Fibroblast of mammary gland (primary cell): ENCODE measurements at places on chromosomes 16 and 17.

DNA sequence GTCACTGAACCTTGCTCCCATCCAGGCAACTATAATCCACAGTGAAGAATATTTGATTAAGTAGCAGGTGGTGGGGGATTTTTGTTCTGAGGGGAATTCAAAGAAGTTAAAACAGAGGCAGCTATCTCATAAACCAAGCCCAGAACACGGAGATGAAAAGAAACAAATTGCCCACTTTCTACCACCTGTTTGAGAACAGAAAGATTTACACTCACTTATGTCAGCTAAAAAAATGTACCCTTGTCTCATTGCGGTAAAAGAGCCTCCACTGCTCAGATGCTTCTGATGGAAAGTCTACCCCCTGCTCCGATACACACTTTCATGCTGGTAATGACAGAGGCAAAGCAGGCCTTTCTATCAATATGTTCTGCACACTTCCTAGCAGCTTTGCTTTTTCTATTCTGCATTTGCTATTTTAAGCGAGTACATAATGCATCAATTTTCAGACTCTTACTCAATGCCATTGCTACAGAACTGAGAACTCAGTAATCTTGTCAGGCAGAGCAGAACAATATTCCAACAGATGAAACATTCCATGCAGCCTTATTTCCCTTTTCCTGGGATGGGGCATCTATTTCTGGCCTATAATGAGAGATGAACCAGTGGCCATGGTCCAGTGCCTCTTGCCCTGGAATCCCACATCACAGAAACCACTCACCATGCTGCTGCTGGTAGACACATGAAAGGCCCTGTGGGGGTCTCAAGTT is 29.0 kb downstream of the CDK5R1 start:
- DNase-seq, result no peak

DNA sequence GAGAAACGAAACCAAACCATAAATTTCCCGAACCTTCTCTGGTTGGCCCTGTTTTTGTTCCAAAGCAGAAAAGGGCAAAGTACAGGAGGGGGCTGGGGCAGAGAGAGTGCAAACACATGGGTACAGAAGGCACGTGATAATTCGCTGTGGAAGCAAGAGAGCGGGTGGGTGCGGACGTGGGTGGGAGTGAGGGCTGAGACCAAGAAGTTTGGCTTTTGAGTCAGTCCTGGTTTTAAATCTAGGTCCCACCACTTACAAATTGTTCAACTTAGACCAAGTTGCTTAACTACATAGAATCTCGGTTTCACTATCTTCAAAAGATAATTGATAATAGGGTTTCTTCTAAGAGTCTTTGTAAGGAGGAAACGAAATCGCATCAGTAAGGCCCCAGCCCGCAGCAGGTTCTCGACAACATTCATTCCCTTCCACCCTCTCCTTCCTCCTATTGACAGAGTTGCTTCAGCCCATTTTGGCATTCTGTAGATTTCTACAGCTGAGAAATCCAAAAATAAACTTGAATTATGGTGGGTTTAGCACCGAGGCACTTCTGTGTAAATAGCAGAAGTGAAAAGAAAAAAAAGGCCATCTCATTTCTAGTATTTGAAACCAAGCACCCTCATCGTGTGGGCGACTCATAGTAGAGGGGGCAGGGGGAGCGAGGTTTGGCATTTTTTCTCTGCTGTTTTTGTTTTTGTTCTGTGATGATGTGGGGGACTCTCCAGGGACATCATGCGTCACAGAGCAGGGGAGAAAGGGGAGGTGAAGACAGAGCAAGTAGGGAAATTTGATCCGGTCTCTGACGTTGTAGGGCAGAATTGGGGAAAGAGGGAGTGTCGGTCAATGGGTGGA is 33.6 kb upstream of the CCR7 start:
- peak; percentile 97 for DNase-seq

- no peak for DNase-seq
Observed at GRCh38 chr17:34667656-34668055, 88.3 kb downstream of the TMEM132E start.

GRCh38 chr16:86089991-86090390 is 191.0 kb downstream of the IRF8 start:
- no peak for DNase-seq

DNA sequence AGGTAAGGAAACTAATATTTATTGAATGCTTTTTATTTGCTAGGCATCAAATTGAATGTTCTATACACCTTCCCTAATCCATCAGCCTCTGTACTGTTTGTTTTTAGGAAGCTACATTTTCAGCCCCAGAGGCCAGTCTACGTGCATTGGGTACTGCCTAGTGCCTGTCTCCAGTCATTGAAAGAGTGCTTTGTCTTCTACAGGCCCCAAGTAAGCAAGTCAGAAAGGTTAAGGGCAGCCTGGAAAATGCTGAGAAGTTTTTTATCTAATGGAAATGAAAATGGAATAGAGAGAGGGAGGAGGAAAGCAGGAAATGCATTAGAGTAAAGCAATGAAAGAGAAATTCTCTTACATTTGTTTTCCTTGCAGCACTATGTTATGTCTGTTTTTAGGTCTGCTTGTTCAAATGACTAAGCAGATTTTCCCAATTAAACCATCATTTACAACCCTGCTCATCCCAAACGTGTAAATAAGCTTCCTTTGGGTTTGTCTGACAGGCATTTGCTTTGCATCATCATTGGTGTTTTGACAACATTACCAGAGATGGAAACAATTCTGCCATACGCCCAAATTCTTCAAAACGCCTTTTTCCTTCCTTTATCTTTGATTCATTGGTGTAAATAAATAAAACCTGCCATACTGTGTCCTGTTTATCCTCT is 116.0 kb upstream of the GOT2 start:
- DNase-seq, result no peak

- DNase-seq, result no peak
Observed at GRCh38 chr16:2821487-2822157, 4.6 kb downstream of the PRSS21 start.

- no peak for DNase-seq
Observed at GRCh38 chr17:2978991-2979390, 84.4 kb downstream of the OR1D5 start.

GRCh38 chr16:49779979-49780378 is 75.9 kb downstream of the ZNF423 start:
- no peak for DNase-seq

DNA sequence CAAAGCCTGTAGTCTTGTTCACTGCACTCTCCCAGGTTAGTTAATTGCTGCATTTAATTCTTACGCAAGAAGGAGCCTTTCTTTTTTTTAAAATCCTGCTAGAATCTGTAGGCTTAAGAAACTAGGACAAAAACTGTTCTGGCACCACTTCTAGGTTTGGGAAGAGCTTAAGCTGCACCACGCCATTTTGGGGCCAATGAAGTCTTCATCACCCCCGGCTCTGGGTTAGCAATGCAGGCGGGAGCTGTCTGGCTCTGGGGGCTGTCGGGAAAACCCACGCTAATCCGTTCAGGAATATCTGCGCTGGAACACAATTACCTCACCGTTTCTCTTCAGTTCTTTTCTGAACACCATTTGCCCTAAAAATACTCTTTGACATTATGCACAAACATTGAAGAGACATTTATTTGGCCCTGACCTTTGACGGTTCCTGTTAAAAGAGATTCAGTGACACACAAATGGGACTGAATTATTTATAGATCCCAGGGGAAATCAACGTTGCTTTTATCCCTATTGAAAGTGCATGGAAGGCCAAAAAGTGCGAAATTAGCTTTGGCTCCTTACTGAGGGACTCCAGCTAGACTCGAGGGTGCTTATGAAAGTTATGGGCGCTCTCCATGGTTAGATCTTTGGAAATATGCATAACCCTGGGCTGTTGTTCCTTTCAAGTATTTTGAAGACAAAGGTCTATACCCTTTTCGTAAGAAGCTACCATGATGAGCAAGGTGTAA is 249.2 kb downstream of the HAPSTR1 start:
- no peak for DNase-seq

DNA sequence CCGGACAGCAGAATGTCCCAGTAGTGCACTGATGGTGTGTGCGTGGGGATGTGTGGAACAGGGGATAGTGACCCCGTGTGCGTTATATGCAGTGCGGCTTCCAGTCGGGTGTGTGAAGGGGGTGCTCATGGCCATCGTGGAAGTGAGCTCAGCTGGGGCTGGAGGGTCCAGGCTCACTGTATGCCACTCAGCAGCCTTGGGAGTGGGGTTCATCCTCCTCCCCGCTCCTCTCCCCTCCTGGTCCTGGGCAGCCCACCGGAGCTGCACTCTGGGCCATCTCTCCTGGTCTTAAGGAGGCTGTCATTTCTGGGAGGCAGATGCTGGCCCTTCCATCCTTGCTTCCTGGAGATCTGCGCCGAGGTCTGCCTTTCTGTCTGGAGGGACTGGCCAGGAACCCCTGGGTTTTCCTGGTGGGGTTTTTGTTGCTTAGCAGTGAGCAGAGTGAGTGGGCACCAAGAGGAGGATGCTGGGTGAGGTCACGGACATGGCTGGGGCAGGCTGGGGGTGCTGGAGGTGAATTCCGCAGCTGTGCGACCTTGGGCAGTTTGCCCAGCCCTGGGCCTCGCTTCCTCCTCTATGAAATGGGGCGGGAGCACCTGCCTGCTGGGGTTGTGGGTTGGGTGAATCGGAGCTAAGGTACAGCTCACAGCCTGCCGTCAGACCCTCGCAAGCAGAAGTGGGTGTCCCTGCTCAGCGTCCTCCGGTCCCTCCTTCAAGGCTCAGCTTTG is 164.1 kb downstream of the SEC14L1 start:
- no peak for DNase-seq

GRCh38 chr16:53822936-53823529 is 119.1 kb downstream of the FTO start:
- DNase-seq, result no peak

GRCh38 chr17:45883063-45883462 is 11.3 kb upstream of the MAPT start:
- no peak for DNase-seq

DNA sequence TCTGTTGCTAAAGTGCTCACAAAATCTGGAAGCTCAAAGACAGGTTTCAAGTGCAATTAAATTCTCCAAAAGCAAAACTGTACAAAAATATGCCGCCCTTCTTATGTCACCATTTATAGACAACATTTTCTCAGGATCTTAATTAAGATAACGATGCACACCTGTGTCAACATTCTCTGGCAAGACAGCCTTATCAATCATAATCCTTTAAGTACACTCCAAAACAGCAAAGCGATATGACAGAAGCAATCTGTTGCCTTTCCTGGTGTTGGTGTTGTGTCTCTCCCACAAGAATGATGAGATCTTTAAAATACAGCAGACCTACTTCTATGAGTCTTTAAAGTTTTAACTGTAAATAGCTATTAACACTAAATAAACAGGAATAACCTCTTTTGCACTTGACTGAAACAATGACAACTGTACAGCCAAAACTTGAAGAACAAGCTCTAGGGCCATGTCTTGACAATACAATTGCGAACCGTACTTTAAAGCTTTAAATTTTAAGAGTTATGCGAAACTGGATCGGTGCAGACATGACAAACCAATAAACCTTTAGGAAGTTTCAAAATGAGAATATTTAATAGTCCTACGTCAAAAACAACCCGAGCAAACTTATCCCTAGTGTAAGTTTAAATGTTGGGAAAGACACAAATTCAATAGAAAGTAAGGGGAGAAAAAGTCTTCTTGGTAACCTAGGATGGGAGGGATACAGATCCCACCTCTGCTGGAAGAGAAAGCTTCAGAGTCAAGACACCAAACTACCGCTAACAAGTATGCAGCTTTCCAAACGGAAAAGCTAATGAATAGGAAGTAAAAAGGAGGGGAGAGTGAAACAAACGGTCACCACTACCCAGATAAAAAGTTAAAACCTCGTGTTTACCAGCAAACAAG is 3.3 kb upstream of the IRX5 start:
- no peak for DNase-seq

- DNase-seq, result peak; percentile 56
Observed at GRCh38 chr17:74631468-74632450, 8.2 kb upstream of the CD300E start.

GRCh38 chr17:38663125-38663751 is 11.5 kb downstream of the EPOP start:
- DNase-seq, result peak; percentile 18
